ENCODE measurements at places on chromosomes 16 and 17.

DNA sequence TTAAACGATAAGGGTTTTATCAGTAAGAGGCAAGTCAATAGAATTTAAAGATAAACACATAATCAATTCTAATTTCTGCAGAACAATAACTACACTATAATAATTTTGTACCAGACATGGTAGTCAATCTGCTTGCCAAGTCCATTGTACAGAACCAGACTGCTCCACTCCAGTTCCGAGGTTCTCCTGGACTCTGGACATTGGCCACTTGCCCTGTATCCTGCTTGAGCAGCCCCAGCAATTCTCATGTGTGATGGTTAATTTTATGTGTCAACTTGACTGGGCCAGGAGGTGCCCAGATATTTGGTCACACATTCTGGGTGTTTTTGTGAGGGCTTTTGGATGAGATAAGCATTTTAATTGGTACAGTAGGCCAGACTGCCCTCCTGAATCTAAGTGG is 384.6 kb downstream of the SLC39A11 start:
- no peak for DNase-seq

GRCh38 chr17:34820922-34821321 is 140.3 kb downstream of the CCT6B start:
- no peak for DNase-seq

GRCh38 chr16:68548947-68549346 is 9.9 kb downstream of the ZFP90 start:
- no peak for DNase-seq

DNA sequence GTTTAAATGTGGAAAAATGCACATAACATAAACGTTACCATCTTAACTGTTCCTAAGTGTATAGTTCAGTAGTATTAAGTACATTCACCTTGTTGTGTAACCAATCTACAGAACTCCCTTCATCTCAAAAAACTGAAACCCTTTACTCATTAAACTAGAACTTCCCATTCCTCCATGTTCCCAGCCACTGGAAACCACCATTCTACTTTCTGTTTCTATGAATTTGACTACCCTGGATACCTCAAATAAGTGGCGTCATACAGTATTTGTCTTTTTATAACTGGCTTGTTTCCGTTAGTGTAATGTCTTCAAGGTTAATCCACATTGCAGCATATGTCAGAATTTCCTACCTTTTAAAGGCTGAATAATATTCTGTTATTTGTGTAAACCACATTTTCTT is 38.2 kb downstream of the NF1 start:
- no peak for DNase-seq

GRCh38 chr16:11349599-11350276 is 4.5 kb downstream of the RMI2 start:
- no peak for DNase-seq

GRCh38 chr16:8937803-8938202 is 25.9 kb downstream of the USP7 start:
- no peak for DNase-seq

DNA sequence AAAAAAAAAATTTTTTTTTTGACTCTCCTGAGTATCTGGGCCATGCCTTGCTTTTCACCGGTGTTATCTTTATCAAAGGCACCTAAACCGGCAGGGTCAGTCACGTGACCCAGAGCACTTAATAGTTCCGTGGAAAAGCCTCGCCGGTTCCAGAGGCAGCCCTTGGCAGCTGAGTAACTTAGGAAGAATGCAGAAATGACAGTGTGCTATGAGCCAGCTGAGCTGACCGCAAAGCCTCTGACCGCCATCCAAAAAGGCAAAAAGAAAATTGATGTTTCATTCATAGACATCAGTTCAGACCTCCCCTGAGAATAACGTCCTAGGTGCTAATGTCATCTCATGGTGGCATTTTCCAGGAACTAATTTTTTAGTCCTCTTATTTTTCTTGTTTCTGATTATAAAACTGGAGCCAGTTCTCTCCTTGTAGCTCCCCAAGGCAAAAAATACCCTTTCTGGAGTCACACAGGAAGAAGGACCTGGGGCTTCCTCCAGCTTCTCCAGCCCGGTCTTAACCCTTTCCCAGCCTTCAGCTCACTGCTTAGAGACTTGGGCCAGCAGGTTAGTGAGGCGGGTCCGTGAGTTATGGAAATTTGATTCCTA is 122.6 kb downstream of the SOCS1 start:
- peak; percentile 86 for DNase-seq

DNA sequence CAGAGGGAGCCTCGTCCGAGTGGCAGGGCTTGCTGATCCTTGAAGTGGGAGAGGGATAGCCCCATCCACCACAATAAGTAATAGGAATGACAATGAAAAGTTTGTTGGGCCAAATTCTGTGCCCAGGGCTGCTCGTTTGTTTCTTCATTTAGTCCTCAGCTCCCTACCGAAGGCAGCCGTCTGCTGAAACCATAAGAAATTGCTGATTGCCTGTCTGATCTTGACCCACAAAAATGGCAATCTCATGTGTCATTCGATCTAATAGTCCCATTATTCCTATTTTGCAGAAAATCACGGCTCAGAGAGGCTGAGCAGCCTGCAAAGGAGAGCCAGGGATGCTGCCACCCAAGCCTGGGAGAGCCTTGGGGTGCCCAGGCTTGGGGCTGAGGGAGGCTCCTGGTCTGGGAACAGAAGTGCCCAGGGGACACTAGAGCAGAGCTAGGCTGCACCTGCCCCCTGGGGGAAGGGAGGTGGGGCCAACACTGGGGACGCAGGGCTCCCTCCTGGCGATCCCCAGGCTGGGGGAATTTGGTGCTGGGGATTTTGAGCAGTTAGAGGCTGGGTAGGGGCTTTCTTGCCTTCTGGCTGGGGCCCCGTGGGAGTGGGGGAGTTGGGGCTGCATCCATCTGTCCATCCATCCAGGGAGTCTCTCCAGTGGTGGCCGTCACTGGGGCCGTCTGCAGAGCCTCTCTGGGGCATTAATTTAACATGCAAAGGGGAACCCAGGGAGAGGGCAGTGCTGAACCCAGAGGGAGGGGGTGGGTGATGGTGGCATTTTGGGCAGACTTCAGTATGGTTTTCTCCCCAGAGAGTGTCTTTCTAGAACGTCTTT is 53.5 kb downstream of the SOCS1 start:
- no peak for DNase-seq

DNA sequence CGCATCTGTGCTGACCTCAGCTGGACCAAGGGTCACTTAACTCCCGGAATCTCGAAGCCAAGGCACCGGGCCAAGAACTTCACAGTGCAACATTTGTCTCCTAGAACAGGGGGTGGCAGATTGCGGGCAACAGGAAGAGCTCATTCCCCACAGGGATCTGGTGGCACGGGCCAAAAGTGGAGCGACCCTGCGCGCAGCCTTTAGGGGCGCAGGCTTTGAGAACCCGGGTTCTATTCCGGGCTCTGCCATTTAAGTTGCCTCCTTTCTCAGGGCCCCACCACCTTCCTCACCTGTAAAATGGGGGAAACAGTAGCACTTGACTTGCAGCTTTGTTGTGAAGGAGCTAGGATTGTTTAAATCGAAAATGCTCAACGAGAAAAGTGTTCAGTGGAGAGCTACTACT is 651 bp downstream of the SHMT1 start:
- DNase-seq, result peak; percentile 36

- DNase-seq, result no peak
Measured at GRCh38 chr16:84949772-84950436, 61.4 kb downstream of the ZDHHC7 start.

- DNase-seq, result no peak
Measured at GRCh38 chr17:75639327-75639726, 6.1 kb downstream of the SMIM5 start.

- no peak for DNase-seq
Measured at GRCh38 chr17:39701784-39702422, 2.0 kb downstream of the ERBB2 start.

GRCh38 chr16:66519482-66520373 is 30.2 kb downstream of the TK2 start:
- no peak for DNase-seq

- DNase-seq, result no peak
Measured at GRCh38 chr17:58452738-58453137, 35.4 kb upstream of the RNF43 start.

- DNase-seq, result no peak
Measured at GRCh38 chr16:21223787-21224186, 9.7 kb upstream of the ANKS4B start.

DNA sequence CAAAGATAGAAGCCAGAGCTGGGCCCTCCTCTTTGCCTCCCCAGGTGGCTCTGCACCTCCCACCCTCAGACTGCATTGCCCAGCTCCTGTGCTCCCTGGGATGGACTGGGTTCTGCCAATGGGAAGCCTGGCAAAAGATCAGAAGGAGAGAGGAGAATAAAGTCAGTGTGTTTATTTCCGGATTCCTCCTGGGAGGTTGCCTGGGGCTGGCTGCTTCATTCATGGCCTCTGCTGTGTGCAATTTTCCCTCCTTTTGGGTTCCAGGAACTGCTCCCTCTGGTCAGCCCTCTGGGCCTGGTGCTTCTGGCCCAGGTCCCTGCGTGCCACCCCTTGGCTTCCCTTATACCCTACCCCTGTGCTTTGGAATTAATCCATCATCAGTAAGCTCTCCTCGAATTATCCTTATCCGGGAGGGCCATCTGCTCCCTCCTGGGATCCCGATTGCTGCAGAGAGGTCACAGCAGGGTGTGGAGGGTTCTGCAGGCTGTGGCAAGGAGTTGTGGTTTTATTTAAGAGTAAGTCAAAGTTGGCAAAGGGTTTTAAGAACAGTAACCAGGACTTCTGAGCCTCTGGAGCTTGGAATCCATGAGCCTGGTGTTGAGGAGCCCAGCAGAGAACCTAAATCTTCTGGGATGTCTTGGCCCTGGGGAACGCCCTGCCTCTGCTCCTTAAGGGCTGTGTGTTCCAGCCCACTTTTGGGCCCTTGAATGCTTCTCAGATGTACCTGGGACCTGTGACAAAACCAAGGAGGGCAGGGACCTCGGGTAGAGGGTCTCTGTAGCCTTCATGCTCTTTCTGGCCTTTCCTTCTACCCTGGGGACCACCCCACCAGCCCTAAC is 8.2 kb upstream of the MMP2 start:
- DNase-seq, result no peak

GRCh38 chr17:81239714-81240555 is 817 bp downstream of the NDUFAF8 start:
- DNase-seq, result no peak

GRCh38 chr16:1701216-1701878 is 4.6 kb upstream of the MAPK8IP3 start:
- DNase-seq, result no peak

DNA sequence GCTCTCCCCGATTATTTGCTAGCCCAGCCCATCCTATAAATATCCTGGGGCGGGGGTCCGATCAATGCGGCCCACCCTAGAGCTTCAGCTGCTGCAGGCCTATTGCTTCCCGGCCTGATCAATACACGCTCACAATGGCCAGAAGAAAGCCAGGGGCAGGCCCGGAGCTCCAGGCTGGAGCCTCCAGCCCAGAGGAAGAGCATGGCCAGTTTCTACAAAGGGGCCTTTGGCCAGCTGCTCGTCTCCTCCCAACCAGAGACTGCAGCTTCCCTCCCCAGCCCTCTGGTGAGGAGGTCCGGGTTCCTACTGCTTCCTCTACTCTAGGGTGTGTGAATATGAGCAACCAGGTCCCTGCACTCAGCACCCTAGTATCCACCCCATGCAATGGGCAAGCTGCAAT is 36.7 kb downstream of the SALL1 start:
- DNase-seq, result no peak

DNA sequence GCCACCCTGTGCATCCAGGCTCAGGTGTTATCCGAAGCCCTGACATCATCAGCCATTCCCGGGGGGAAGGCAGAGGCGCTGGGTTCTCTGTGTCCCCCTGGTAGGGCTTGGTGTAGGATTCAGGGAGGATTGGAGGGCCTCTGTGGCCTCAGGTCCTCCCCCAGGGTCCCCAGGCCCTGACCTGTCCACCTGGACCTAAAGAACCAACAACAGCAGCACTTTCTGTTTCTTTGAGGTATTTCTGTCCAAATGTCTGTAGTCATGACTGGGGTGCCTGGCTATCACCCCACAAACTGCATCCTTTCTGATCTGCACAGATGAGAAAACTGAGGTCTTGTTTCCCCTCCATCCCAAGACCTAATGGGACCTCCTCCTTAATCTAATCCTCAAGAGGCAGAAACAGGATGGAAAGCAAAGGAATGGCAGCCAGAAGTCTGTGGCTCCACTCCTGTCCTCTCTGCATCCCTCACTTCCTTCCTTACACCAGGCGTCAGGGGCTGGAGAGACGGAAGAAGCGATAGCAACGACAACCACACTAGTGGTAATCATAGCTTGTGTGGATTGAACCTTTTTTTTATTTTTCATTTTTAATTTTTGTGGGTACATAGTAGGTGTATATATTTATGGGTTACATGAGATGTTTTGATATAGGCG is 11.8 kb downstream of the NLRC5 start:
- no peak for DNase-seq

DNA sequence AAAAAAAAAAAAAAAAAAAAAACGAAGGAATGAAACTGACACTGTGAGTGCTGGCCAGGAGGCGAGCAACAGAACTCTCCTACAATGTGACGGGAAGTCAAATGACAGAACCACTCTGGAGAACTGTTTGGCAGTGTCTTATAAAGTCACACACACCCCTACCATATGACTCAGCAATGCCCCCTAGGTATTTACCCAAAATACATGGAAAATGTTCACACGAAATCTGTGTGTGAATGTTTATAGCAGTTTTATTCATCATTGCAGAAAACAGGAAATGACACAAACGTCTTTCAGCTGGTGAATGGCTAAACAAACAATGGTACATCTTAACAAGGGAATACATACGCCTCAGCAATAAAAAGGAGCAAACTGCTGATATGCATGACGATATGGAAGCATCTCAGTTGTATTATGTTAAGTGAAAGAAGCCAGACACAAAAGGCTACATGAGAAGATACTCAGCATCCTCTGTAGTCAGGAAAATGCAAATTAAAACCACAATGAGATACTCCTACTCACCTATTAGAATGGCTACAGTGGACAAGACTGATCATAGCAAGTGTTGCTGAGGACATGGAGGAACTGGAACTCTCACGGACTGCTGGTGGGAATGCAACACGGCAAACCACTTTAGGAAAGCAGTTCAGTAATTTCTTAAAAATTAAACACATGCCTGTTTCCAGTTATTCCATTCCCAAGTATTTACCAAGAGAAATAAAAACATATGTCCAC is 74.7 kb downstream of the TBC1D16 start:
- no peak for DNase-seq

DNA sequence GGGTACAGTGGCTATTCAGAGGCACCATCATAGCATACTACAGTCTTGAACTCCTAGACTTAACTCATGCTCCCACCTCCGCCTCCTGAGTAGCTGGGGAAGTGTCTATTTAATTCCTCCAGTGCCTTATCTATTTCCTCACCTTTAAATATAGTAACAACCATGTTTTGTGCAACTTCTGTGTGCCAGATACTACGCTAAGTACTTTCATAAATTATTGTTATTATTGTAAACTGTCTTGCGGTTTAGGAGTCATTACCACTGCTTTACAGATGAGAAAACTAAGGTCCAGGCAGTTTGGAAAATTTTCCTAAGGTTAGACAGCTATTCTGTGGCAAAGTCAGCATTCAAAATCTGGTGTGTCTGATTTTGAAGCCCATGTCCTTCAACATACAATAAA is 359.1 kb upstream of the XYLT1 start:
- DNase-seq, result no peak

GRCh38 chr17:1985093-1985492 is 40.0 kb downstream of the RTN4RL1 start:
- DNase-seq, result no peak
